ENCODE measurements at places on chromosomes 4 and X. TPM values are rescaled to one million over a fixed set of nuclear protein-coding genes. Genes with fewer than 3 reads are reported as not detected.

Gene NR3C2
- 25.9 TPM for total RNA-seq

Gene DOCK11
- 55.0 TPM for total RNA-seq

Gene NLGN3
- total RNA-seq = 0.69 TPM

Gene KCTD8
- 0.67 TPM for total RNA-seq

Gene SLC16A2
- 8.1 TPM for total RNA-seq

Gene USP38
- 25.7 TPM for total RNA-seq

Gene BGN
- 205 TPM for total RNA-seq

Gene SORCS2
- total RNA-seq = 7.2 TPM

Gene NAT8L
- total RNA-seq = 0.46 TPM

Gene GNRHR
- not detected for total RNA-seq

DNA sequence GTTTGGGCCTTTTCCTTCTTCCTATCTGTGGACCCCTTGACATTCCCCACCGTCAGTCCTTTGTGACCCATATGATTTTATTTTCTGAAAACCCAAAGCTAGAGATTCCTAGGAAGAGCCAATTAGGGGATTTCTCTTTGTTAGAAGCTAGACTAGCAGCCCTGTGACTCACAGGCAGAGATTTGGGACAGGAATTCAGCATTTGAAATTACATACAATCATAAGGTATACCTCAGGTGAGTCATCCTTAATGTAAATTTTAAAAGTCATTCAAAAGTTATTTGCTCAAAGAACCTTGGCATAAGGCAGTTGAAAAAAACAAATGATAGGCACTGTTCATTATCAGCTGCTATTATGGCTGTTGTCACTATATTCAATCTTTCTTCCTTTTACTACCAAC, 40.6 kb downstream of the USP26 start:
- H3K4me1 ChIP-seq = no peaks in the 10 kb centered on the region
- H3K4me3 ChIP-seq = no peak overlapping the region
- H3K27me3 ChIP-seq = no peaks in the 10 kb centered on the region
- DNase-seq = no peak
- no peak overlapping the region for H3K27ac ChIP-seq

GRCh38 chrX:54818221-54818620, 10.7 kb downstream of the MAGED2 start:
- no peak overlapping the region for H3K27ac ChIP-seq
- no peak overlapping the region for H3K4me3 ChIP-seq
- DNase-seq = no peak
- peaks cover 25% of the 10 kb centered on the region for H3K36me3 ChIP-seq
- no peaks in the 10 kb centered on the region for H3K27me3 ChIP-seq

GRCh38 chr4:75555294-75556164, at the start of gene ODAPH:
Gene ODAPH, plus strand, starts transcription at chr4:75556066. Its CDS starts 17 bp downstream, at chr4:75556083.
- no peaks in the 10 kb centered on the region for H3K27me3 ChIP-seq
- peaks cover 3% of the 10 kb centered on the region for H3K4me1 ChIP-seq
- no peak within 1 kb of the TSS for H3K4me3 ChIP-seq
- no peak for DNase-seq

DNA sequence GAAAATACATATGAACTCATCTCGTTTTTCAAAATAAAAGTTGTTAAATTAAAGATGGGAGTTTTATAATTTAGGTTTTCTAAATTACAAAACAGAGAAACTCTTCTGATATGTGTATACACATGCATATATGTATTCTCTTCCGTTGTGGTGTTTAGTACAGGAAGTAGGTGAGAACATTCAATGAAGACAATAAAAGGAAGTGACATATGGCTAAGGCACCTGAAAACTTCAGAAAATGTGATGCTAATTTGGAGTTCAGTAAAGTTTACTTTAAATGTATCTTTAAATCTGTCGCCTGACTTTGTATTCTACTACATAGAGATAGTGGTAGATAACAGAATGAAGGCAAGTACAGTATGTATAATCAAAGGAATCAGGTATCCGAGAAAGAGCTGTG, 33.5 kb upstream of the ITM2A start:
- H3K27ac ChIP-seq = no peak overlapping the region
- no peaks in the 10 kb centered on the region for H3K4me1 ChIP-seq
- H3K36me3 ChIP-seq = no peaks in the 10 kb centered on the region
- DNase-seq = no peak

DNA sequence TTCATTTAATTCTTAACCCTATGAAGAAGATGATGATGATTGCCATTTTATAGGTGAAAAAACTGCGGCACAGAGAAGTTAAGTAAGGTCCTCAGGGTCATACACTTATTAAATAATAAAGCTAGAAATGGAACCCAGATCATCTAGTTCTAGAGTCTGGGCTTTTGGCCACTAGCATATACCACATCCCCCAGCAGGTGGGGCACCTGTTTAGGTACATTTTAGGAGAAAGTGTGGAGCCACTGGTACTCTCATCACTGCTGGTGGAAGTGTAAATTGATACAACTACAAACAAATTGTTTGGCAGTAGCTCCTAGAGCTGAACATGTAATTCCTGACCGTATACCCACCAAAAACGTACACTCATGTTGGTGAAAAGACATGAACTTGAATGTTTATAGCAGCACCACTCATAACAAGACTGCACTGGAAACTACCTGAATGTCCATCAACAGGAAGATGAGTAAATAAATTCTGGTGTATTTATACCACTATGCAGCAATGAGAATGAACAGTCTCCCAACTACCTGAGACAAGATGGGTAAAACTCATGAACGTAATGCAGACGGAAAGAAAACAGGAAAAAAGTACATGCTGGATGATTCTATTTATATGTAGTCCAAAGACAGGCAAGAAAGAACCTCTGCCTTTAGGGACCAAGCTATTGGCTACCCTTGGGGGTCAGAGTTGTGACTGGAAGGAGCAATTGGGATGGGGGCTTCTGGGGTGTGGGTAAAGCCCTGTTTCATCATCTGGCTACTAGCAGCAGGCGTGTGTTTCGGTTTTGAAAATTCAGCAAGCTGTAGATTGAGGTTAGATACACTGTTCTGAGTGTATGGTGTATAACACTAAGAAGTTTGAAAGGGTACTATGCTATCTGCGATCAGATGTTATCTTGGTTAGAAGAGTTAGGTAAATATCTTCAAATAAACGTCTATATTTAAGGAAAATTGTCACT, 72.3 kb upstream of the ADGRG2 start:
- no peaks in the 10 kb centered on the region for H3K27me3 ChIP-seq
- H3K36me3 ChIP-seq = no peaks in the 10 kb centered on the region
- H3K27ac ChIP-seq = no peak overlapping the region
- no peaks in the 10 kb centered on the region for H3K4me1 ChIP-seq
- no peak overlapping the region for H3K4me3 ChIP-seq

DNA sequence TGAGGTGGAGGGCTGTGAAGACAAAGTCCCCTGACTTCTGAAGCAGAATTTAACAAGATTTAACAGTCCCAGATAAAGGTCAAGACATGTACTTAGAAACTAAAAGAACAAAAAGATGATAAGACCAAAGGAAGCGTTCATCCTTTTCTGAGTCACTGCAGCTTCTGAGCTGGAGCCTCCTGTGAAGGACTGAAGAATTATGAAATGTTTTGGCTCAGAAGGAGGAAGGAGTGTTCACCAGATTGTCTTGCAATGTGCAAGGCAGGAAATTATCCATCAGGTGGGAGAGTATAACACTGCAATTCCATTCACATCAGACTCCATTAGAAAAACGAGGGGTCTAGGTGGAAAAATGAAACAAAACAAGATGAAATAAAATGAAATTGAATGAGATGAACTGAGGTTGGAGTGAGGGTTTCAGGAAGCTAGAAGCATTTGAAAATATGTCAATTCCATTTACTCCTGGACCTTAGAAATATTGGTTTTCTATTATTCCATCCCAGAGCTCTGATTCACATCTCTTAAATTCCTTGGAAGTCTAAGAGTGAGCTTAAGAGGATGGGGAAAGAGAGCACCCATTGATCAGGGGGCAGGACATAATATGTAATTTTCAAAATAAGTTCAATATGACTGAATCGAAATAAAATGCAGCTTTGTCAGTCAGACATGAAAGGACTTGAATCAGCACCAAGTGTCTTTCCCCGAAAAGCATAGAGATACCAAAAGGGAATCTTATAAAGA, 186.1 kb upstream of the LNX1 start:
- H3K36me3 ChIP-seq = no peaks in the 10 kb centered on the region
- H3K27me3 ChIP-seq = no peaks in the 10 kb centered on the region
- H3K27ac ChIP-seq = no peak overlapping the region
- DNase-seq = no peak

DNA sequence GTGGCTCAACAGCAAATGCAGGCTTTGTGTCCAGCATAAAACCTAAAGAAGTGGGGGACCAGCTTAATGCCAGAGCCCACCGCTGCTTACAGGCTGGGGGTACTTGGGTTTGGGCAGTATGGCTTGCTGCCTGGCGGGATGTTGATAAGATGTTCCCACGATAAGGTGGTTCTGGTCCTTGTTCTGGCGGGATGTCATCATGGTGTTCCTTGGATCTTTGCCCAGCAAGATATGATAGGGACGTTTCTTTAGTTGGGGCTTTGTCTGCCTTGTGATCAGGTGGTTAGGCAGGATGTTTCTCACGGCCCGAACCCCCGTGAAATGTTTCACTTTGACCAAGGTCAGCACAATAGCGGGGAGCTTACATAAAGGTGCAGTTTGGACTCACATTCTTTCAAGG, 35.3 kb downstream of the PNPLA4 start:
- no peak overlapping the region for H3K4me3 ChIP-seq
- no peaks in the 10 kb centered on the region for H3K4me1 ChIP-seq
- no peak for DNase-seq
- no peaks in the 10 kb centered on the region for H3K36me3 ChIP-seq

GRCh38 chr4:9988933-9989332, 32.4 kb downstream of the SLC2A9 start:
- no peaks in the 10 kb centered on the region for H3K4me1 ChIP-seq
- no peaks in the 10 kb centered on the region for H3K36me3 ChIP-seq
- no peaks in the 10 kb centered on the region for H3K27me3 ChIP-seq
- H3K27ac ChIP-seq = no peak overlapping the region

GRCh38 chr4:40525752-40526598, 103.7 kb downstream of the RBM47 start:
- no peaks in the 10 kb centered on the region for H3K36me3 ChIP-seq
- H3K27me3 ChIP-seq = no peaks in the 10 kb centered on the region

- no peak overlapping the region for H3K4me3 ChIP-seq
- H3K27me3 ChIP-seq = no peaks in the 10 kb centered on the region
- H3K36me3 ChIP-seq = no peaks in the 10 kb centered on the region
- no peak overlapping the region for H3K27ac ChIP-seq
Observed at GRCh38 chrX:49746306-49746705, 50.5 kb upstream of the PAGE1 start.

- H3K36me3 ChIP-seq = peaks cover 22% of the 10 kb centered on the region
- no peak overlapping the region for H3K4me3 ChIP-seq
- H3K27me3 ChIP-seq = no peaks in the 10 kb centered on the region
- DNase-seq = no peak
Observed at GRCh38 chr4:39103291-39103690, 41.3 kb downstream of the KLHL5 start.

DNA sequence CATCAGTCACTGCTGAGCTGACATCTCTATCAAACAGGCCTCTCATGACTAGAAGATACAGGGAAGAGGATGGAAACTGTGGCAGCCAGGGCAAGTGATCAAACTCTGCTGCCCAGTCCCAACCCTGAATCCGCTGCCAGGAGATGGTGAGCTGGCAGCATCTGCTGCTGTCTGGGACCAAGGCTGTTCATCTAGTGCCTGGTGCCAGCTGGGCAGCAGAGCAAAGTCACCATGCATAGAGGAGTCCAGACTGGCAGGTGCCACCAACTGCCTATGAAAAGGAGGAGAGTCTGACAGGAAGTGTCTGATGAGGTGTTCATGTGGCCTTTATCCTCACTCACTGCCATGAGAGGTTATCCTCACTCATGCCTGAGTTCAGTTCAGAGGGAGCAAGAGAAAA, 518.9 kb downstream of the MID1IP1 start:
- no peak overlapping the region for H3K4me3 ChIP-seq
- H3K36me3 ChIP-seq = no peaks in the 10 kb centered on the region
- no peak for DNase-seq
- H3K4me1 ChIP-seq = no peaks in the 10 kb centered on the region
- H3K27me3 ChIP-seq = no peaks in the 10 kb centered on the region

GRCh38 chrX:135596495-135596894, 76.0 kb downstream of the INTS6L start:
- H3K4me3 ChIP-seq = no peak overlapping the region
- DNase-seq = peak; percentile 63
- H3K27ac ChIP-seq = no peak overlapping the region
- H3K27me3 ChIP-seq = no peaks in the 10 kb centered on the region
- H3K4me1 ChIP-seq = no peaks in the 10 kb centered on the region
- no peaks in the 10 kb centered on the region for H3K36me3 ChIP-seq

- no peak overlapping the region for H3K27ac ChIP-seq
Observed at GRCh38 chrX:18927558-18927957, 56.4 kb downstream of the PHKA2 start.

DNA sequence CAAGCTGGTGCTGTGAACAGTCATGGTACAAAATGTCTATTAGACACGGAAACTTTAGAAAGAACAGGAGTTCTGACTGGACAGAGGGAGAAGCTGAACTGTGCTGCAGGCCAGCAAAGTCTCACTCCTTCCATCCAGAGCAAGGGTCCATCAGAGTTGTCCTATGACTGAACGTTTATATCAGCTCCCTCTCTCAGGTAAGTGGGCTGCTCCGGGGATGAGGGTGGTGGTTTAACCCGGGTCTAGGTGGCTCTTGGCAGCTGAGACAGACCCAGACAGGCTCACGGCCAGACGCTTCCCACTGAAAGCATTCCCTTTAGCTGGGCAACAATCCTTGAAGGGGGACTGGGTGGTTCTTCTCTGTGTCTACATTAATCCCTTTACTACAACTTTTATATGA, 385.0 kb upstream of the SMIM31 start:
- no peak for DNase-seq
- no peaks in the 10 kb centered on the region for H3K36me3 ChIP-seq
- H3K4me3 ChIP-seq = no peak overlapping the region
- H3K27me3 ChIP-seq = no peaks in the 10 kb centered on the region

GRCh38 chr4:85113706-85114105, 147.2 kb upstream of the WDFY3 start:
- H3K4me3 ChIP-seq = no peak overlapping the region
- H3K27me3 ChIP-seq = no peaks in the 10 kb centered on the region
- no peaks in the 10 kb centered on the region for H3K36me3 ChIP-seq
- H3K27ac ChIP-seq = no peak overlapping the region

DNA sequence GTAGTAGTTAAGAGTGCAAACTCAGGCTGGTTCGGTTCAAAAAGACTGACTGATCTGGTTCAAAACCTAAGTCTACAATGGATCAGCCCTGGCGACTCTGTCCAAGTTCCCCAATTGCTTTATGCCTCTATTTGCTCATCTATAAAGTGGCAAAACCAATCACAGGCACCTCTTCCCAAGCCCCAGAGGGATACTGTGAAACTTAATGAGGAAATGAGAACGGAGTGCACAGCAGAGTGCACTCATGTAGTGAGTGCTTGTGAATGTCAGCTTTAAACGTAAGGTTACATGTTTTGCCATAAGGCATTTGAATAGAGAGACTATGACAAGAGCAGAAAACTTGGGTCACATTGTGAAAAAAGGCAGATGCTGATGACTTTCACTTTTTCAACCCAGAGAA, 199.7 kb upstream of the KLF3 start:
- DNase-seq = no peak
- no peak overlapping the region for H3K4me3 ChIP-seq
- no peaks in the 10 kb centered on the region for H3K27me3 ChIP-seq

- H3K4me1 ChIP-seq = peaks cover 25% of the 10 kb centered on the region
- no peaks in the 10 kb centered on the region for H3K27me3 ChIP-seq
- no peak for DNase-seq
Observed at GRCh38 chr4:169268951-169269760, 1.6 kb downstream of the SH3RF1 start.
